ENCODE measurements at places on chromosomes 16 and 17.

DNA sequence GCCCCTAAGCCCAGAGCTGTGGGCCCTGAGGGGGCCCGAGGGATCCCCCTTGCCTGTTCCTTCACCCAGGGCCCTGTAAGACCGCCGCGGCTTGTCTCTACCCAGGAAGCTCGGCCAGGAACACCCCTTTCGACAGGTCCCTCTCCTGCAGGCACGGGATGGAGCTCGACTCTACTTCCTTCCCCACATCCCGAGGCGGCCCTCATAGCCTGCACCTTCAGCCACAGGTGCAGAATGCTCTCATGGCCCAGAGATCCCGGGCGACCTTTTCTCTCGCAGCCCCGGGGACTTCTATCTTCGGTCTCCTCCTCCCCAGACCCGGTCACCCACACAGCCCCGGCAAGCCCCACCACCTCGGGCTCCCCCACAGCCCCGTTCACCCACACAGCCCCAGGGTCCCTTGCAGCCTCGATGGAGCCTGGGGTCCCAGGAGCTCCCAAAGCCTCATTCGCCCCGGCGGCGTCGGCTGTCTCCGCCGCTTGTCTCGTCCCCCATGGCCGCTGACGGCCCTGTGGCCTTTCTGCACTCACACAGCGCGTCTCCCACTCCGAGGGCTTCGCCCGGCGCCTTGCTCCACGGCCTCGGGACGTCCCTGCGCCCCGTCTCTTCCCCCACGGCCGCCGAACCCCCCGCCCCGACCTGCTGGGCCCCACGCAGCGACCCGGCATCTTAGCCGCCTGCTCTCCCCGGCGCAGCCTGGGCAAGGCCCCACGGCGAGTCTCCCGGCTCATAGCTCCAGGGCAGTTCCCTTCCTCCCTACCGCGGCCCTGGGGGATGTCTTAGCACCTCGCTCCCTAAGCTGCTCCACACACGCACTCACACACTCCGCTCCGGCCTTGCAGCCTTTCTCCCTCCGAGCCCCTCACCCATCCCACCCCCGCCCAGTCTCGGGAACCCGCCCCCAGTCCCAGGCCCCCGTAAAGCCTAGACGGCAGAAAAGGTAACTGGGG, 650 bp downstream of the KIAA0753 start:
- peak; percentile 19 for DNase-seq

DNA sequence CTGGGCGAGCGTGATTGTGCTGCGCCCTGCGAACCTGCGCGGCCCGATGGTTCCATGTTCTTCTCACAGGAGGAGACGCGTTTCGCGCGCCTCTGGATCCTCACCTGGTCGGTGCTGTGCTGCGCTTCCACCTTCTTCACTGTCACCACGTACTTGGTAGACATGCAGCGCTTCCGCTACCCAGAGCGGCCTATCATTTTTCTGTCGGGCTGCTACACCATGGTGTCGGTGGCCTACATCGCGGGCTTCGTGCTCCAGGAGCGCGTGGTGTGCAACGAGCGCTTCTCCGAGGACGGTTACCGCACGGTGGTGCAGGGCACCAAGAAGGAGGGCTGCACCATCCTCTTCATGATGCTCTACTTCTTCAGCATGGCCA, 1.0 kb downstream of the FZD2 start:
- no peak for DNase-seq

DNA sequence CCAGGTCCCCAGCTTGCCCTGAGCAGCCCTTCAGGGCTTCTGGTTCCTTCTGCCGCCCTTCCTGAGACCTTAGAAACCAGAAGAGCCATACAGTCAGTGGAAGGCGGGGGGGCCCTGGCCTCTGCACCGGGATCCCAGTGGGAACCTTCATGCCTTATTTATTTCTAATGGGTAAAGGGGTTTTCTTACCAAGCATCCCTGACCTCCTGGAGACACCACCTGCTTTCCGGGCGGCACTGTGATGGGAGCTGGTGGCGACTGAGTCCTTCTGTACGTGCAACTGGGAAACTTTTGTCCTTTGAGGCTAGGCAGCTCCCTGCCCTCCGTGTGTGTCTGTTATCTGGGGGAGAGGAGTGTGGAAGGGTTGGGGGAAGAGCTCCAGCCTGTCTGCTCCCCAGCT, 7.2 kb upstream of the MRPL58 start:
- no peak for DNase-seq

DNA sequence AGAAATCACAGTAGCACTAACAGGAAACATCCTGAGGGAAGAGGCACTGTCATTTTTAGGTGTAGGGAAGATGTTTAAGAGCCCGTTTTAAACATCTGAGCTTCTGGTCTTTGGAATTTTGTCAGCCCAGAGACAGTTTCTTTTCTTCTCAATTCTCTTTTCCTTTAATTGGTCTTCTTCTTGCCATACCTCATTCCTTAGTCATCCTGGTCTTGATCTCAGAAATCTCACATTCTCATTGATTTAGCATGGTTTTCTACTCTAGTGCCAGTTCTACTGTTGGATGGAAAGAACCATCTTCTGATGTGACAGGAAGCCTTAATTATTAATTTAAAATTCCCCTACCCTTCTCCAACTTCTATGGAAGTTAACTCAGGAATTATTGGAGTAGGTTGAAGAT, 25.4 kb downstream of the BMERB1 start:
- DNase-seq: no peak

DNA sequence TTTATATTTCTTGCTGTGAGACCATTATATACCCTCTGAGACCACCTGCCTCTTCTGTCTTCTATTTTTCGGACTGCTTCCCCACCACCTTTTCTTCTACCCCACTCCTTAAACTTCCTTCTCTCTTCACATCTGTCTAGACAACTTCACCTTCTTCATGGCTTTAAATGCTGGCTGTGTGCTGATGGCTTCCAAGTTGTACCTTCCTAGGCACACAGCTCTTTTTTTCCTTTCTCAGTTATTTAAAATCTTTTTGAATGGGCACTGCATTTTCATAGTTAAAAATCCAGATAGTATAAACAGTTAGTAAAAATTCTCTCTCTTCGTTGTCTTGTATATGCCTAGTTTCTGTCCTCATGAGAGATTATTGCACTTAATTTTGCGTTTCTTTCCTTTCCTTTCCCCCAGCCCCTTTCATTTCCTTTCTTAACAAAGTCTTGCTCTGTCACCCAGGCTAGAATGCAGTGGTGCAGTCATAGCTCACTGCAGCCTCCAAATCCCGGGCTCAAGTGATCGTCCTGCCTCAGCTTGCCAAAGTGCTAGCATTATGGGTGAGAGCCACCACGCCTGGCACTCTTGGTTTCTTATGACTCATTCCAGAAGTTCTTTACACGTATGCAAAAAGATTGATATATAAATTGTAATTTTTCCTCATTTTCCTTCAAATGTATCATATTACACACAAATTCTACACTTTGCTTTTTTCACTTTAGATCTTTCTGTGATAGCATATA, 114.3 kb downstream of the NPIPB5 start:
- DNase-seq: no peak

DNA sequence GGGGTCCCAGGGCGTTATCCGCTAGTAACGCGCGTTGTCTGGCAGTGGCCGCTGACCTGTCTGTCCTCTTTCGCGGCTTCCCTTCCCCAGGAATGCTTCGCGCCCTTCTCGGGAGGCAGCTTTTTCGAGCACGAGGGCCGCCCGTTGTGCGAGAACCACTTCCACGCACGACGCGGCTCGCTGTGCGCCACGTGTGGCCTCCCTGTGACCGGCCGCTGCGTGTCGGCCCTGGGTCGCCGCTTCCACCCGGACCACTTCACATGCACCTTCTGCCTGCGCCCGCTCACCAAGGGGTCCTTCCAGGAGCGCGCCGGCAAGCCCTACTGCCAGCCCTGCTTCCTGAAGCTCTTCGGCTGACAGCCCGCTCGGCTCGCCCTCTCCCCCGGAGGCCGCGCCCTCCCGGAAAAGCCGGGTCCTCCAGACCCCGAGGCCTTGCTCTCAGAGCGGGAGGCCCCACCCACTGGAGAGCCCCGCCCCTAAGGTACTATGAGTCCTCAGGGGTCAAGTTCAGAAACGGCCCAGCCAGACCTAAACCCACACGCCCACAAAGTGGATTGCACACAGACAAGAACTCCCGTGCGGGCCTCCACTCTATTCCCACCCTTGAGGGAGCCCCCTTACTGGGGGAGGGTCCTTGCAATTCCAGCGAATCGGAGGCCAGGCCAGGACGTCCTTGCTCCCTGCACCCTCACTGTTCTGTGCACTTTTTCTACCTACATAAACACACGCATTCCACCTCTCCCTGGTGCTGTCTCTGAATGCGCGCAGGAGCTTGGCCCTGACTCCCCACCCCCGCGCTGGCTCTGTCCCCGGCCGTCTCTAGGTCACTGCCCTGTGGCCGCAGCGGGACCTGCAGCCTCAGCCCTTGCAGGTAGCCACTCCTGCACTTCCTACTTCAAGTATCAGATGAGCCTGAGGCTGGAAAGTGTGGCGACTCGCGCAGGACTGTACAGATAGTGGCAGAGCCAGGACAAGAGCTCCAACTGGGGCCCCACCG, 5.4 kb upstream of the SLC5A2 start:
- peak; percentile 28 for DNase-seq

DNA sequence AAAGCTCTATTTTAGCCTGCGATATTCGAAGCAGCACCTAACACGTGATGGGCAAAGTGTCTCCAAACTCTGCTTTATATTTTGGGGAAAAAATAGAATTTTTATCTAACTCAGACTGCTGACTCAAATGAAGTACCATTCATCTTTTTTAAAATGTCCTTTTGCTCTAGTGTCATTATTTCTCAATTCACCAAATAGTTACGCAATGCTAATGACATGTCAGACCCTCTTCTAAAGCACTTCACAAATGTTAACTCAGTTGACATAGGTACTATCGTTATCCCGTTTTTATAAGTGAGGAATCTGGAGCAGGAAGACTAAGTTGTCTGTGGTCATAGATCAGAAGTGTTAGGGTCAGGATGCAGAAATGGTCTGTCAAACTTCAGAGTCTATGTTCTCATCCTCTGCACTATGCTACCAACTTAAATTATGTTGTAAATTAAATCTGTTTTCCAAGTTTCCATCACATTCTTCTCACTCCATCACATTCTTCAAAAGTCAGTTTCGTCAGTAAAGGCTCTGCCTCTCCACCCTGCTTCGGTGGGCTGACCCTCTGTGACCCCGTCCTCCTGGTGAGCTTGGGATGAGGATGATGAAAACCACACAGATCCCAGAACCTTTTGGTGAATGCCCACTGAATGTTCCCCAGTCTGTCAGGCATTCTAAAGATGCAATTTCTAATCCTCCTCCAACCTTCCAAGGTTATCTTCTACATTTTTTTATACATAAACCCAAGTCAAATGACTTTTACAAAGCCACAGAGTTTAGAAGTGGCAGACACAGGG, 102.8 kb downstream of the ADAMTS18 start:
- DNase-seq: no peak

DNA sequence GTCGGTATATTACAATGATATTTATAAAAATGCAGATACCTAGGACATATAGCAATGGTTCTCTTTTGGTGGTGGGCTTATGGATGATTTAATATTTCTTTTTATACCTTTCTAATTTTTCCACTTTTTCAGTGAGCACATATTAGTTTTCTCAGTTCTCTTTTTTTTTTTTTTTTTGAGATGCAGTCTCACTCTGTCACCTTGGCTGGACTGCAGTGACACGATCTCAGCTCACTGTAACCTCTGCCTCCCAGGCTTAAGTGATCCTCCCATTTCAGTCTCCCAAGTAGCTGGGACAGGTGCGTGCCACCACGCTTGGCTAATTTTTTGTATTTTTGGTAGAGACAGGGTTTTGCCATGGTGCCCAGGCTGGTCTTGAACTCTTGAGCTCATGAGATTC, 15.1 kb downstream of the MAP3K14 start:
- DNase-seq: no peak

Data from immature natural killer cell (primary cell).